ENCODE measurements at places on chromosomes 1 and 21.

DNA sequence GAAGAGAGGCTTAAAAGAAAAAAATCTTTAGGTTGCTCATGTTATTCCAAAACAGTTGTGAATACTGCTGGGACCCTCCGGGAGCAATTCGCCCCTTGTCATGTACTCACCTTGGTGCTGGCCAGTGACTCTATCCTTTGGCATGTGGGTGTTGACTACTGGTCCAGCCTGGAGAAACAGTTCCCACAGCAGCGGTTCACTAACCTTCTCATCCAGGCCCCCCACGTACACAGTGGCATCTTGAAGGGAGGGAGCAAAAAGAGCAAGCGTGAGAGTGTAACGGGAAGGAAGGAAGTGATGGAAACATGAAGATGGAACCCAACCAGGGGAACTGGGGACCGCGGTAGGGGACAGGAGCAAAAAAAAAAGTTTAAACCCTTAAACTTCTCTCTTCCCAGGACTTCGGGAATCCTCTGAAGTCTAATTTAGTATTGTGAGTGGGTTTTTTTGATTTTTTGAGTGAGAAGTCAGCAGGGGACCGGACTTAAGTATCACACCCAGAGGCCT is 494 bp downstream of the SF3B4 start:
- no peak for DNase-seq

DNA sequence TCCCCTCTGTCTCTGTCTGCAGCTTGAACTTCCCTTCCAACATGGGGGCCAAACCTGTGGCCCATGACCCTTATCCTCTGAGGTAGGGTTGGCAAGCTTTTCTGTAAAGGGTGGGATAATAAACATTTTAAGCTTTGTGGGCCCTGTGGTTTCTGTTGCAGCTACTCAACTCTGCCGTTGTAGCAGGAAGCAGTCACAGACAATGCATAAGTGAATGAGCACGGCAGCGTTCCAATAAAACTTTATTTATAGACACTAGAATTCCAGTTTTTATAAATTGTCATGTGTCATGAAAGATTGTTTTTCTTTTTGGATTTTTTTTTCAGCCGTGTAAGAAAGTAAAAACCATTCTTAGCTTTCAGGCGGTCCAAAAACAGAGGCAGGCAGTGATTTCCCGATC is 18.2 kb upstream of the CDK18 start:
- DNase-seq = no peak

DNA sequence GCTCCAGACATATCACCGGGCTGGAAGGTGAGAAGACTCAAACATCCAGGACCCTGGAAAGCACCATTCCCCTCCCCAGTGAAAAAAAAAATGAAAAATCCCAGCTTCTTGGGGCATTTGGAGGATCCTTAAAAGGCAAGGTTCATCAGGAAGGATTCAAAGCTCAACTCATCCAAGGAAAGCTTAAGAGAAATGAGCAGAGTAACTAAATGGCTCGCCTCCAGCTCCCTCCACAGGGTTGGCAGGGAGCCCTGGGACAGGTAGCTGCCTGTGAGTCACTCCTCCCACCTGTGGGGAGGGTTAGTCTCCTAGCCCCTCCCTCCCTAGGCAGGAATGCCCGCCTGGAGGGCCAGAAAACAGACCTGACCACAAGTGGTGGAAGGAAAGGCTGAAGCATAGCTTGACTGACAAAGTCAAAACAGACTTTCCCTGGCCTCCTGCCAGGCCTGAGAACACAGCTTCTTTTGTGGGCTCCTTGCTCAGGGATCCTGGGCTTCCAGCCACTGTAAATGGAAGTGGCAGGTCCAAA is 712 bp upstream of the LAMB3 start:
- DNase-seq = peak; percentile 52

GRCh38 chr21:22278366-22278765 is 1280.2 kb downstream of the NCAM2 start:
- DNase-seq = no peak

- DNase-seq = no peak
Observed at GRCh38 chr1:8388732-8389562, 71.0 kb downstream of the SLC45A1 start.

- DNase-seq = no peak
Observed at GRCh38 chr1:17745479-17745955, 9.6 kb upstream of the ACTL8 start.

DNA sequence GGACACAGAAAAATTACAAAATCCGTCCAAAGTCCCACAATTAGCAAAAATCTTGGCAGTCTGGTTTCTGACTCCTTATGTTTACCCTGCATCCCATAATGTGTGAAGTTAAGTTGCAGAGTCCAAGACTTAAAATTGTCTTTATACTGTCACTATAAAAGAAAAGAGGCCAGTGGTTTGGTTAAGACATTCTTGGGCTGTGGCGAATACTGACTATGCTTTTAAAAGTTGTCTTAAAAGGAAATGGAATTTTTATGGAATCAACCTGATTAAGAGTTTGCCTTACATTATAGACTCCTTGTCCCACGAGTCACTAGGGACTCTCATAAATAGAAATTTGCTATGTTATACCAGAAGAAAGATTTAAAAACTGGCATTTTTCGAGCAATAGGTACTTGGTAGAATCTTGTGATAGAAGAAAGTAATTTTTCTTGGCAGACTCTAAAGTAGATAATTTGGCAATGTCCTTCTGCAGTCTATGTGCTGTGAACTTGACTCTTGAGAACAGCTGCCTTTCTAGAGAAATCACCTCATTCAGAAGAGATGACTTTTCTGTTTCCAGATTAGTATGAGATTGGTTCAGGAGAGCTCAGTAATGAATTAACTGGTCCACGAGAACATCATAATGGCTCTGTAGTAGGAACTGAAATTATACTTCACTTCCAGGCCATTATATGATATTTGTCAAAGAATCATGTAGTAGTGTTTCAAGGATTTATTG is 31.8 kb downstream of the NTNG1 start:
- no peak for DNase-seq

- no peak for DNase-seq
Observed at GRCh38 chr1:38120552-38121230, 74.1 kb upstream of the POU3F1 start.

- no peak for DNase-seq
Observed at GRCh38 chr1:15691434-15692032, 7.4 kb downstream of the PLEKHM2 start.

DNA sequence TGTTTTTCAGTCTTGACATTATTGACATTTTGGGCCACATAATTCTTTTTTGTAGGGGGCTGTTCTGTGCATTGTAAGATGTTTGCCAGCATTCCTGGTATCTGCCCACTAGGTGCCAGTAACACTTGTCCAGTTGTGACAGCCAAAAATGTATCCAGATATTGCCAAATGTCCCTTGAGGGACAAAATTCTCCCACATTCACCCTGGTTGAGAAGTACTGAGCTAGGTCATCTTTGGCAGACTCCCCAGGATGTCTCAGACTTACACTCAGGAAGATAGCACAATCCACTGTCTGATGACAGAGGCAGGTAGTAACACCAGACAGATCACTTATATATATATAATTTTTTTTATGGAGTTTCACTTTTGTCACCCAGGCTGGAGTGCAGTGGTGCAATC is 5.9 kb downstream of the CD48 start:
- DNase-seq = no peak

GRCh38 chr1:241924080-241924808 is 33.3 kb upstream of the BECN2 start:
- DNase-seq = no peak

DNA sequence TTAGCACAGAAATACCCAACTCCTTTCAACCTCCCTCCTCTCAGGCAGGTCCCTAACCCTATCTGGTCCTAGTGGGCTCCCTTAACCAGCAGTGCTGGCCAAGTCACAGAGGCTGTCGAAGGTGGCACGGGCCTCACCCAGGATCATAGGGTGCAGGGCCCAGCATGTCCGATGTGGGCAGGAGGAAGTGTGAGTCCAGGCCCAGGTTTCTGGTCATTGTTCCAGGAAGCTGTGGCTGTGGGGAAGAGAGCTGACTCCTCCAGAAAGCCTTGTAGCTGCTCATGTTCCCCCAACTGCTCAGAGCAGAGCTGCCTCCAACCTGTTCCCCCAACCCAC is 2.4 kb downstream of the CCDC17 start:
- DNase-seq = no peak

DNA sequence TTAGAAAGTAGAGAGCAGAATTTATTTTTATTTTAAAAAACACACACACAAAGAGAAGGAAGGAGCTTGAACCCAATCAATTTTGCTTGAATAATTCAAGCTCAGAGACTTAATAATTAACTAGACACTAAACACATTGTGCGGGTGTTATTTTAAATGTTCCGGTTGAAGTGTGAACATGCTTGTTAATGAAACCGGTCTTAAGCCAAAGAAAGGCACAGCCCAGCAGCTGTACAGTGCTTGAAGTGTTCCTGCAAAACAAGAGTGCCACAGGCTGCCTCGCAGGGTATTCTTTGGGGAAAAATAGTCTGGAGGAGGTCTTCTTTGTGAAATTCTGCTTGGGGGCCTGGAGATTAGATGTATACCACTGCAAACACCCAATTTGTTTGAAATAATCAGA is 2.2 kb upstream of the CDC42BPA start:
- no peak for DNase-seq

GRCh38 chr1:28244549-28245251 is 8.8 kb downstream of the ATP5IF1 start:
- no peak for DNase-seq

- peak; percentile 38 for DNase-seq
Observed at GRCh38 chr1:109089242-109090015, 1.1 kb upstream of the TMEM167B start.
